ENCODE measurements at places on chromosomes 3 and 15. TPM values are rescaled to one million over a fixed set of nuclear protein-coding genes. Genes with fewer than 3 reads are reported as not detected.

The PLA2G4D gene
- not detected for total RNA-seq

The MOBP gene
- 0.41 TPM for total RNA-seq

The CPB1 gene
- not detected for total RNA-seq

The SYNM gene
- total RNA-seq: 10.1 TPM

The PROS1 gene
- 13.4 TPM for total RNA-seq

The ZKSCAN7 gene
- total RNA-seq: 5.7 TPM

The SERINC4 gene
- total RNA-seq: not detected

The SHC4 gene
- total RNA-seq: 2.7 TPM

The PLA2G4E gene
- not detected for total RNA-seq

The CHRD gene
- 3.4 TPM for total RNA-seq

The SERPINI2 gene
- total RNA-seq: 0.32 TPM

The CSTA gene
- total RNA-seq: 0.55 TPM

The SPINT1 gene
- 30.1 TPM for total RNA-seq

The ASB14 gene
- not detected for total RNA-seq

The GABRB3 gene
- total RNA-seq: 47.9 TPM

The DLEC1 gene
- 0.19 TPM for total RNA-seq

The LRRC34 gene
- total RNA-seq: 1.0 TPM

The WDR93 gene
- total RNA-seq: not detected

The RAD51 gene
- total RNA-seq: 3.6 TPM

The TMC3 gene
- 0.22 TPM for total RNA-seq

The LRRIQ4 gene
- not detected for total RNA-seq

The SLC12A1 gene
- total RNA-seq: not detected

The SNX22 gene
- 0.27 TPM for total RNA-seq

The SQOR gene
- total RNA-seq: 4.2 TPM
